ENCODE measurements at places on chromosomes 3 and 15.

GRCh38 chr3:141663993-141664392 lies 74.1 kb upstream of the RNF7 start:
- DNase-seq = no peak

DNA sequence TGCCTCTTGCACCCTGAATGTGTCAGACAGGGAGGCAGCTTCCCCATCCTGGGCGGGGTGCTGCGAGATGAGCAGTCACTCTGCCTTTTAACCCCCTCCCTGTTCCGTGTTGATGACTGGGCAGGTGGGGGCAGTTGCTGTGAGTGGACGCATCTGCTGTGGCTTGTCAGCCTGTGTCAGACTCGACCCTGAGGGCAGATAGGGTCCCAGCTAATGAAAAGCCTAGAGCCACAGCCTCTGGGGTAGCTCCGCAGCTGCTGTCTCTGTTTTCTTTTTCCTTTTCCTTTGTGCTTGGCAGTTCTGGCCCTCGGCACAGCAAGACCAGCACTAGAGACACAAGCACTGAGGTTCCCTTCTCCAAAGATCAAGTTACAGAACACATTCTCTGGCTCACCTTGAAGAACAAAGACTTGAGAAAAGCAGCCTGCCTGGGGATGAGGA lies 43.0 kb upstream of the GLCE start:
- peak; percentile 70 for DNase-seq

DNA sequence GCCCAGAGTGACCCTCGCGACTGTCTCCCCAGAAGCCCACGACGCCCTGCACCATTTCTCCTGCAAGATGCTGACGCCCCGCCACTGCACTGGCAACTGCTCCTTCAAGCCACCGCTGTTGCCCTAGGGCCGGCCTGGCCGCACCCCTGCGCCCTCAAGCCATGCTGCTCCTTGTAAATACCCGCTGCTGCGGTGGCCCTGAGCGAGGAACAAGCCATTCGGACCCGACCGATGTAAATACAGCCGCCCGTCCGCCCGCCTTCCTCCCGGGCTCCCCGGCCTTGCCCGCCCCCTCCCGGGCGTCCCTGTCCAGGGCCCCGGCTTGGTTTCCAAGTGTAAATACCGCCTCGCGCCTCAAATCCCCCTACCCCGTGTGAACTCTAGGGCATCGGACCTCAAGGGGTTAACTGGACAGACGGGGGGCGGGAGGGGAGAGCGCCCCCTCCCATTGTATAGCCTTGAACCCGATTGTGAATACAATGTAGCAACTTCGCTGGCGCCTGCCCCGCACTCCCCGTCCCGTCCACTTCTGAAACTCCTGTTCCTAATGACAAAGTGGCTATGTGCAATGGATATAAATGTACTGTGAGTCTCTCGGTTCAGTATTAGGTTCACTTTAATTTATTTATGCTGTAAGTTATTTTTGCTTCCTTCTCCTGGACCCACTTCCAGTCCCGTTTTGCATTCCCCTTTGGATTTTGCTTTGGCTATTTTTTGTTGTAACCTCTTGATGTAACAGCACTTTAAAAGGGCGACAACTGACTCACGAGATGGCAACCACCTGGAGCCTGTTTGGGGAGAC lies 5.9 kb downstream of the RNU6-1 start:
- no peak for DNase-seq

- no peak for DNase-seq
Observed at GRCh38 chr3:127264292-127264691, 23.6 kb downstream of the PRR20G start.

DNA sequence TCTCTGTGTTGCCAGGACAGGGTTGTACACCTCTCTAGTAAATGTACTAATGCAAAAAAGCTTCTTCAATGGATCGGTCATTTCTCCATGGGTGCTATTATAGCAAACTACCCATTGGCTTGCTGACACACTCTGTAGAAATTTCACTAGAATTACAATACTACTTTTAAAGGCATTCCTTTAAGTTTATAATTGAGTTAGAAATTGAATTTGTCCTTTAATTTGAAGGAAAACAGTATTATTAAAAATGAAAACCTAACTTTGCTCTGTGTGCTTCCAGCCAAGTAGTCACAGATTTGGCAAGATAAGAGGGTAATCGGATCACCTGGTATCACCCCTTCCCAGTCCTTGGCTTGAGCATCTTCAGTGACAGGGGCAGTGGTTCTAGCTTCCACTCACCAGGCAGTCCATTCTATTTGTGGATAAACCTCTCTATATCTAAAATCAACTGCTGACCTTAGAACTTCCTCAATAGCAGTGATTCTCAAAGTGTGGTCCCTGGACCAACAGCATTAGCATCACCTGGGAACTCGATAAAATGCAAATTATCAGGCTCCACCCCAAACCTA lies 93.2 kb downstream of the GHSR start:
- DNase-seq = no peak

GRCh38 chr3:100480081-100480480 lies 12.3 kb upstream of the TMEM45A start:
- DNase-seq = no peak

- no peak for DNase-seq
Observed at GRCh38 chr3:124391774-124392173, 338.5 kb upstream of the UMPS start.

GRCh38 chr15:66777054-66777453 lies 75.0 kb downstream of the SMAD6 start:
- no peak for DNase-seq
